ENCODE measurements at places on chromosomes 2 and 18.

- DNase-seq: no peak
Measured at GRCh38 chr2:209790066-209790728, 18.6 kb downstream of the UNC80 start.

DNA sequence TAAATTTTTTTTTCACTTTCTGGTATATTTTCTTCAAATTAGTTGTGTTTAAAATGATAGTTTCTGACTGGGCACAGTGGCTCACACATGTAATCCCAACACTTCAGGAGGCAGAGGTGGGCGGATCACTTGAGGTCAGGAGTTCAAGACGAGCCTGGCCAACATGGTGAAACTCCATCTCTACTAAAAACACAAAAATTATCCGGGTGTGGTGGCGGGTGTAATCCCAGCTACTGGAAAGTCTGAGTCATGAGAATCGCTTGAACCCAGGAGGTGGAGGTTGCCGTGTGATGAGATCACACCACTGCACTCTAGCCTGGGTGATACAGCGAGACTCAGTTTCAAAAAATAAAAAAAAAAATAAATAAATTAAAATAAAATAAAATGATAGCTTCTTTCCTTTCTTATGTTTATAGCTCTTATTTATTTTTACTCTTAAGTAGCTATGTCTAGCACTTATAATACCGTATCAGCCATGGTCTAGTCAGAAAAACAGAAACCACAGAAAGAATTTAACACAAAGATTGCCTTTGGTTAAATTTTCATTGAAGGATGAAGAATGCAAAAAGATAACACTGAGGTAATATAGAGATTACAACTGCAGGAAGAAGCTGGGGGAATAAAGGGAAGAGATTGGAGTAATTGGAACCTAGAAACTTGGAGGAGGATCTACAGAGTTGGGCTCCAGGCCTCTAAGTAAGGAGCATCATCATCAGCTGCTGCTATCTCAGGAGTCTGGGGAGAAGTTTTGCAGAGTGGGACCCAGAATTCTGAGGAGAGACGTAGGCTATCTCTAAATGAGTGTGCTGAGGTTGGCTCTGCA, 54.7 kb upstream of the MBOAT2 start:
- no peak for DNase-seq

GRCh38 chr2:121625953-121626352, 23.3 kb downstream of the CLASP1 start:
- no peak for DNase-seq

GRCh38 chr2:196113061-196113974, 44.7 kb upstream of the DNAH7 start:
- DNase-seq: peak; percentile 62

DNA sequence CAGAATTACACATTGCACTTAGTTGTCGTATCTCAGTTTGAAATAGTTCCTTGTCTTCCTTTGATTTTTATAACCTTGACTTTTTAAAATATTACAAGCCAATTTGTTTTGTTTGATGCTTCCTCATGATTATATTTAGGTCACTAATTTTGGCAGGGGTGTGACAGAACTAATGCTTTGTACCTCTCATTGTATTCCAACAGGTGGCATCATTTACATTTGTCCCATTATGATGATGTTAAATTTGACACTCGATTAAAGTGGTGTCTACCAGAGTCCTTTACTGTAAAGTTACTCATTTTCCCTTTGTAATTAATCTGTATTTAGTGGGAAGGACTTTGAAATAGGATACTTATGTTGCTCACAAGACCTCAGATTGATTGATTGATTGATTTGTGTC, 21.5 kb upstream of the MFSD2B start:
- no peak for DNase-seq

- peak; percentile 37 for DNase-seq
Measured at GRCh38 chr2:73892631-73893329, at the start of gene ACTG2. ACTG2 (plus strand) TSS chr2:73893008; CDS start chr2:73901312, 8,304 bp downstream.

- DNase-seq: no peak
Measured at GRCh38 chr2:46416280-46416679, 63.1 kb upstream of the TMEM247 start.

DNA sequence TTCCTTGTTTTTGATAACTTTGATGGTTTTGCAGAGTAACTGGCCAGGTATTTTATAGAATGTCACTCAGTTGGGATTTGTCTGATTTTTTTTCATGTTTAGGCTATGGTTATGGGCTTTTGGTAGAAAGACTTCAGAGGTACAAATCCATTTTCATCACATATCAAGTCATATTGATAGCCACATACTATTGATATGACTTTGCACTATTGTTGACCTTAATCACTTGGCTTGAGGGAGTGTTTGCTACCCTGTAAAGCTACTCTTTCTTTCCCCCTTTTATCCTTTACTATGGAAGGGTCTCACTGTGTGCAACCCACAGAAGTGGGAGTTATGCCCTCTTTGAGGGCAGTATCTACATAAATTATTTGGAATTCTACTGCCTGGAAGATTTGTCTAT, 109.8 kb downstream of the BABAM2 start:
- no peak for DNase-seq

- DNase-seq: no peak
Measured at GRCh38 chr2:98866033-98866432, 70.0 kb downstream of the CRACDL start.

- no peak for DNase-seq
Measured at GRCh38 chr2:184004948-184005672, 593.2 kb upstream of the ZNF804A start.

GRCh38 chr2:27369471-27370025, 590 bp downstream of the EIF2B4 start:
- no peak for DNase-seq

DNA sequence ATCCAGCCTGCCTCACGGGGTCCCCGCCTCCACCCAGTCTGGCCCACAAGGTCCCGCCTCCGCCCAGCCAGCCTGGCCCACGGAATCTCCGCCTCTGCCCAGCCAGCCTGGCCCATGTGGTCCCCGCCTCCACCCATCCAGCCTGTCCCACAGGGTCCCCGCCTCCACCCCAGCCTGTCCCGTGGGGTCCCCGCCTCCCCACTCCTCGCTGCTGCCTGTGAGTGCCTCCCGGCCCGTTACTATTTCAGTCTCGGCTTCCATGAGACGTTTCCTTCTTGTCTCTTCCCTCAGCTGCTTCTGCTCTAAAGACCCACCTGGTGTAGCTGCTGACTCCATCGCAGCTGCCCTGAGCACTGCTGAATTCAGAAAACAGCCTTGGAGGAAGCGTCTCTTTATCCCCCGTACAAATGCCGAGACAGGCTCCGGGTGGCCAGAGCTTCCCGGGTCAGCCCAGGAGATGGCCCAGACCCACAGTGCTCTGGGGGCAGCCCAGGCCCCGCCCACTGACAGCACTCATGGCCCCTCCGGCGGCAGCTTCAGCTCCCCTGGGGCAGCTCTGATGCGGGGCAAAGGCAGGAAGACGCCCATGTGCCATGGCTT, 69.8 kb downstream of the NFATC1 start:
- no peak for DNase-seq

DNA sequence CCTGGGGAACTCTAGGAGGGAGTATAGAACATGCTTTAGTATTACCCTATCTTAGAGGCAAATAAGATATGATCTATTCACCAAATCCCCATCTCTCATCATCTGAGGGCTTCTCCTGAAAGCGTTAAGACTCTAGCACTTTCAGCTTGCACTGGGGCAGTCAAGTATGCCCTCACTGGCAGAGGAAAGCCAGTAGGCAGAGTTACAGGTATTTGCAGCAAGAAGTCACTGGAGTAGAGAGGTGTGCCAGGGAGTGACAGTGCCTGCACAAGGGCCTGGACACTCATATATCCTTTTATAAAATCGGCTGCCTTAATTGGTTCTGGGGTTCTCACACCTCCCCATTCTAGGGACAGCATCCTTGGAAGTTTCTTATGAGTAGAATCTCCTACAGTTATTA, 31.9 kb upstream of the CCDC85A start:
- DNase-seq: no peak

DNA sequence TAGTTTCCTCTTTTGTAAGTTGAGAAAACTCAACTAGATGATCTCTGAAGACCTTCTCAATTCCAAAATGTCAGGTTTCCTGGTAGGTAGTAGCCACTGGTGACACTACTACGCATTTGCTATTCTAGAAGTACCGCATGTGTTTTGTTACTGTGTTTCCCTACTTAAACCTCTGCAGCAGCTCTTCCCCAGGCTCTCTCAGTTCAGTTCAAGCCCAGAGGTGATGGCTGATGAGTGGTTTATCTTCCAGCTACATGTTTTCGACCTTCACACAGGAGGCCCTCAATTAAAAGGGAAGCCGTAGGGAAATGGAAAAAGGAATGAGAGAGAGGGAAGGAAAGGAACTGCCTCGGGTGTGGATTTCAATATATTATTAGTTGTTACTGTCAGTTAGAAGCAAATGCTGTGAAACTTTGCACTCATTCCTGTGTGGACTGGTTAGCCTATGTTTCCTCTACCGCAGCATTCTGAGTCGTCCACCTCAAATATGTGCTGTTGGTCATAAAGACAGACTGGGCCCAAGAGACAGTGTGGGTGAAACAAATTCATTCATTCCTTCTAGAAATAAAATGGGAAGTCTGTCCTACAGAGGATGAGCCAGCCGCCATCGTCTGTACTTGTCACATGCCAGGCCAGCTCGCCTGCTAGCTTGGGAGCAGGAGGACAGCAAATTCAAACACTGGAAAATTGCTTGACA, 455.2 kb upstream of the RAB12 start:
- DNase-seq: peak; percentile 61

DNA sequence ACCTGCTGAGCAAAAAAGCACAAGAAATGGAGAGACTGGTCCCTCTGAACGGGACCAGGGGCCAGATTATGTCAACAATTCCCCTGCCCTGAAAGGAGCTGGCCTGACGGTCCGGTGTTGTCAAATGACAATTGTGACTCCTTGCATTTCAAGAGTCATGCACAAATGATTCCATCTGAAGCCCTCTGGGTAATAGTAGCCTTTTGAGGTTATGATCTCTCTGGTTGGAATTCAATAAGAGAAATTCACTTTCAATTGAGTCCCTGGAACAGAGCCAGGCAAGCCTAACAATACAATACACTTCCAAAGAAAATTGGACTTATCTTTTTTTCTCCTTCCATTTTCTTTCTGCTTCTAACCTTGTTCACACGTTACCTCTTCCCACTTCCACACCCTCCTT, 116.9 kb downstream of the C1D start:
- DNase-seq: no peak

DNA sequence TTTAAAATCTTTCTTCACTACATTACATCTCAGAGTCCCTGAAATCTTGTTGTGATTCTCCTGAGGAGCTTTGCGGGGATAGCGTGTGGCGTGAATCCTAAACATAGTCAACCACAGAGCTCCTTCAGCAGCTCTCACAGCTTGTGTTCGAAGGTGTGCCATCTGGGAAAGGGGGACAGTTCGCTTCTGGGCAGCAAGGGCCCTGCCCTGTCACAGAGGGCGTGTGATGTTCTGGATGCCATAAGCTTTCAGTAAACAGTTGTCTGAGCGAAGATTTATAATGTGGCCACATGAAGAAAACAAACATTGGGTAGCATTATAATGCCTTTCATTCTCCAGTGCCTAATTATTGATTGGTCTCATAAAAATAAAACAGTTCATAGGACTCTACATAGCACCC, 172.5 kb downstream of the MYO1B start:
- DNase-seq: no peak

GRCh38 chr2:142100970-142101369, 29.8 kb downstream of the LRP1B start:
- DNase-seq: no peak

GRCh38 chr2:42979870-42980763, 187.7 kb upstream of the HAAO start:
- no peak for DNase-seq

DNA sequence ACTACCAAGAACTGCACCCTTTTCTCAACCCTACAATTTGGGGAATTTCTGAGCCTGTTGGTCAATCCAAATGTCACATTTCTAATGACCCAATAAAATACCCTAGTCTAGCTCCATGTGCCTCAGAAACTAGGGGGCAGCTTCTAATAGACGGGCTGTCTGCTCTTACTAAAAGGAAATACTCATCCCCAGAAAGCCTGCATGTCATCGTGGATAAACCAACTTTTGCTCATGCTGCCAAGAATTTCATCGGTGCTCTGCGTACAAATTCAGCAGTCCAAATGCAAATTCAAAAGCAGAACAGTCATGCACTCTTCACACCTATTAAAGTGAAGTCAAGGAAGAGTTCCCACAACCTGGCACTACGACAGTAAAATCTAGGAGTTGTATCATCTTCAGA, 377.3 kb downstream of the LNPK start:
- no peak for DNase-seq

DNA sequence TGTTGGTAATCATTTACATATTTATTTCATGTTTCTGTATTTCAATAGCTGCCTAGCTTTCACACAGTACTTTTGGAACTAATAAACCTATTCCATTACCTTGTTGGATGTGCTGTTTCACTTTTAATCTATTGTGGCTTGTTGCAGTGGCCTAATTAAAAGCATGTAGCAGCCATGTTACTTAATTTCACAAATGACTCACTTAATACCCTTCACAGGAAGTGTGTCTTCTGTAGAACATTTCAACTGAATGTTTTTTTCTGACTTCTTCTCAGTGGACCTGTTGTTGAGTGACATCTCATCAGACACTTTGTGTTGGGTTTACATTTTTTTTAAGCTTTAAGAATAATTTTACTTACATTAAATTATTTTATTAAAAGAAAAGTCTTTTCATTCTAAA, 260.5 kb upstream of the THUMPD2 start:
- peak; percentile 28 for DNase-seq

DNA sequence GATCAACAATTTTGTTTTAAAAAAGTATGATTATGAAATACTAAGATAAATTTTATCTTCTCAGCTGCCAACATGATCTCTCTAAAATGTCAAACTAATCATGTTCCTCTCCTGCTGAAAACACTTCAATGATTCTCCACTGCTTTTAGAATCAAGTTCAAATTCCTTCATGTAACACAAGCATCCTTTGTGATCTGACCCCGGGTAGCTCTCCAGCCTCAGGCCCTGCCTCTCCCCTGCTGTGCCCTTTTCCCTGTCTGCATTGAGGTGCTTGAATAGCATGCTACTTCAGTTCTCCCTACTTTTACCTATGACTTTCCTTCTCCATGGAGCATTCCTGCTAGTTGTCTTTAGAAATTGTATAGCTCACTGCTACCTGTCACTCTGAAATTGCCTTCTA, 274.8 kb downstream of the PDE11A start:
- no peak for DNase-seq

DNA sequence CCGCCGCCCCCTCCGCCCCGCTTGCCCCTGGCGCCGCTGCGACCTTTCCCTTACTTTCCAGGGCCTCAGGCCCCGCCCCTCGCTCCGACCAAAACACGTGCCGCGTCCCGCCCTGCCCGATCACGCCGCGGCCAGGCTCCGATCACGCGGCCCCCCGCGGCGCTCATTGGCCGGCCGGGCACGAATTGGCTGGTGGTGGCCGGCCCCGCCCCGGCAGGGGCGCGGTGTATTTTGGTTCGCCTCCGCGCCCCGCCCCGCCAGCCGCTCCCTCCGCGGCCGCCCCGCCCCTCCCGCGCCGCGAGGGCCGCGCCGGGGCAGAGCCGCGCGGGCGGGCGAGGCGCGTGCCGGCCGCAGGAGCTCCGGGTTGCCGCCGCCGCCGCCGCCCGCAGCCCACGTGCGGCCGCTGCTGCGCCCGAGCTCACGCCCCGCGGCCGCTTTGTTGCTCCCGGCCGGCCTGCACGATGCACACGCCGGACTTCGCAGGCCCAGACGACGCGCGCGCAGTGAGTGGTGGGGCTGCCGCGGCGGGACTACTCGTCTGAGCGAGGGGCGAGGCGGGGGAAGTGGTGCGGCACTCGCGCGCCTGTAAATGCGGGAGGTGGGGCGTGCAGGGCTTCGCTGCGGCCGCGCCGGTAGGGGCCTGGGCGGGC, at the start of gene KLF11:
KLF11 (plus strand) TSS at position 295 of the 650 bp plus-strand sequence; CDS start at position 462, 167 bp downstream.
- peak; percentile 79 for DNase-seq
